ENCODE measurements at places on chromosomes 2 and 18.

DNA sequence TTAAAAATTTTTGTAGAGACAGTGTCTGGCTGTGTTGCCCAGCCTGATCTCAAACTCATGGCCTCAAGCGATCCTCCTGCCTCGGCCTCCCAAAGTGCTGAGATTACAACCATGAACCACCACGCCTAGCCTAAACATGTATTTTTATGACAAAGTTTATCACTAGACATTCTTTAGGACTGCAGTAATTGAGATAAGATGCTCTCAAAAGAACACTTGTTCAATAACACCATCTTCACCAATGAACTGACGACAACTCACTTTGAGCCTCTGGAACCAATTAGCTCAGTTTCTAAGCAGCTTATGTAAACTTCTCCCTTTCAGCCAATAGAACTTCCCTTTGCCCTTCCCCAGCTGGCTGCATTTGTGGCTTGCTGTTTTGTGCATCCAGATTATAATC, 15.3 kb upstream of the PPP4R1 start:
- no peak for DNase-seq

GRCh38 chr2:180314086-180314485, 307.0 kb upstream of the CWC22 start:
- no peak for DNase-seq

GRCh38 chr18:76452357-76452756, 42.7 kb downstream of the ZNF516 start:
- DNase-seq = no peak

DNA sequence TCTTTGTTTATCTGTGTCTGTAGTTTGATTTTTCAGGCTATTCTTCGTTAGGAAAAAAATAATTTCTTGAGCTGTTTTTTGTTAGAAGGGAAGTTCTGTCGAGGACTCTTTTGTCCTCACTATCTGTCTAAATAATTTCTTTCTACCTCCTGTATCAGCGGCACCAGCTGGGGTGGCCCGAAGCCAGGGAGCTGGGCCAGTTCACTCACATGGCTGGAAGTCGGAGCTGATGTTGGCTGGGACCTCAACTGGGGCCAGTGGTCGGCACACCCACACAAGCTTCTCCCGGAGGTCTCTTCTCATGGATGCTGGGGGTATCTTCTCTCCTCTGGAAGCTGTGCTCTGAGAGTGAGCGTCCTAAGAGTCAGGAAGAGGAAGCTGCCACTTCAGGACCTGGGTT, 8.0 kb upstream of the PDIA6 start:
- DNase-seq = no peak

GRCh38 chr2:42435628-42436027, 58.2 kb downstream of the KCNG3 start:
- DNase-seq = no peak

GRCh38 chr2:167761465-167762136, 485.8 kb downstream of the STK39 start:
- no peak for DNase-seq

DNA sequence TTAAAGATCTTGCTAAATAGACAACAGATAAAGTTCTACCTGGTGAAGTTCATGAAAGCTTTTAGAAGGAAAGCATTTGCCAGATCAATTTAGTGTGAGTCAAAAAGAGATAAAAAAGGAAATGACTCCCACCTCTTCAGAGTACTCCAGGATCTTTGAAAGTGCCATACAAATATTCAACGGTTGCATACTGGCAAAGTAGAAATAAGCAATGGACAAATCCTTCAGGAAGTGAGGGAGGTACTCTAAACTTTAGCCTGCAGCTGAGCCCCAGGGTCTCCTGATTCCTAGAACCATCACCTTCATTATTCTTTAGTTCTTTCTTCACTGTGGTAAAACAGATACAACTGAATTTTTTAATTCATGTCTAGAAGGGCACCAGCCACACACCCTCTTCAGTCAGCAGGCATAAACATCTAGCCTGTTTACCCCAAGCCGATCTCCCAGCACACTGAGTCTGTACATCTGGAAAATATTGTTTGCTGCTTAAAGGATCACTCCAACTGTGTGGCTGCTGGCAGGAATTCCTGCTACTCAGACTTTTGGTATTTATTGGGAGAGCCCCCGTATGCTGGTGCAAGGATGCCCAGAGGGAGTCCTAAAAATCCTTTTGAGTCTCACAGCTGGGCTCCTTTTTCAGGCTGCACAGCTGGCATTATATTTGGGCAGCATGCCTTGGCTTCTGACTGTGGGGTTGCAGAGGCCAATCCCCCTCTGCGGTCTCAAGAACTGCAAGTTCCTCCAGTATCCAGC, 72.3 kb upstream of the SESTD1 start:
- no peak for DNase-seq

Measured in stimulated activated CD8-positive, alpha-beta memory T cell treated with anti-CD3 and anti-CD28 coated beads, Interleukin-12 subunit alpha, Interleukin-12 subunit beta, amount 100 ng/mL, for 1 hour (primary cell).